SJCRH30 (cell line): ENCODE measurements at places on chromosomes 4 and X. TPM values are rescaled to one million over a fixed set of nuclear protein-coding genes. Genes with fewer than 3 reads are reported as not detected.
A peak's percentile ranks its signal among the peaks of the same experiment; 100 is the strongest.

GRCh38 chr4:116357758-116358157, 727.6 kb downstream of the TRAM1L1 start:
- no peaks in the 10 kb centered on the region for H3K36me3 ChIP-seq
- peaks cover 7% of the 10 kb centered on the region for H3K4me1 ChIP-seq
- H3K4me3 ChIP-seq = no peak overlapping the region
- H3K27ac ChIP-seq = peak overlapping the region; percentile 51
- no peaks in the 10 kb centered on the region for H3K27me3 ChIP-seq

GRCh38 chrX:131330735-131331134, 41.6 kb upstream of the IGSF1 start:
- no peaks in the 10 kb centered on the region for H3K27me3 ChIP-seq
- no peak overlapping the region for H3K27ac ChIP-seq
- no peaks in the 10 kb centered on the region for H3K4me1 ChIP-seq
- no peak overlapping the region for H3K4me3 ChIP-seq
- DNase-seq = no peak

DNA sequence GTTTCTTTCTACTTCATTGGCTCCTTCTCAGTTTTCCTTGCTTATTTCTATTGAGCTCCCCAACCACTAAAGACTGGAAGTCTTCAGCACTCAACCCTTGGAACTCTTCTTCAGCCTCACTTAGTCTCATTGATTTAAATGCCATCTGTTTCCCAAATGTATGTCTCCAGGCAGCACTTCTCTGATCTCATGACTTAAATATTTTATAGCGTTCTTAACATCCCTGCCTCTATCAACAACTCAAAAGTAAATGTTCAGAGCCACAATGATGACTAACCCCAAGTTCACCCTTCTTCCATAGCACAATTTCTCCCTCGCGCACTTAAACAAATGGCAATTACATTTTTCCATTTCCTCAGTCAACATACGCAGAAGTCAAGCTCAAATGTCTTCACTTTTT, 1393.3 kb downstream of the ARAP2 start:
- H3K4me1 ChIP-seq = no peaks in the 10 kb centered on the region
- no peaks in the 10 kb centered on the region for H3K27me3 ChIP-seq
- H3K4me3 ChIP-seq = no peak overlapping the region
- no peaks in the 10 kb centered on the region for H3K36me3 ChIP-seq

The BEX1 gene
- total RNA-seq = not detected in 2 replicates

GRCh38 chr4:155722336-155722735, 36.5 kb upstream of the GUCY1B1 start:
- DNase-seq = no peak
- H3K27ac ChIP-seq = no peak overlapping the region
- no peaks in the 10 kb centered on the region for H3K36me3 ChIP-seq

DNA sequence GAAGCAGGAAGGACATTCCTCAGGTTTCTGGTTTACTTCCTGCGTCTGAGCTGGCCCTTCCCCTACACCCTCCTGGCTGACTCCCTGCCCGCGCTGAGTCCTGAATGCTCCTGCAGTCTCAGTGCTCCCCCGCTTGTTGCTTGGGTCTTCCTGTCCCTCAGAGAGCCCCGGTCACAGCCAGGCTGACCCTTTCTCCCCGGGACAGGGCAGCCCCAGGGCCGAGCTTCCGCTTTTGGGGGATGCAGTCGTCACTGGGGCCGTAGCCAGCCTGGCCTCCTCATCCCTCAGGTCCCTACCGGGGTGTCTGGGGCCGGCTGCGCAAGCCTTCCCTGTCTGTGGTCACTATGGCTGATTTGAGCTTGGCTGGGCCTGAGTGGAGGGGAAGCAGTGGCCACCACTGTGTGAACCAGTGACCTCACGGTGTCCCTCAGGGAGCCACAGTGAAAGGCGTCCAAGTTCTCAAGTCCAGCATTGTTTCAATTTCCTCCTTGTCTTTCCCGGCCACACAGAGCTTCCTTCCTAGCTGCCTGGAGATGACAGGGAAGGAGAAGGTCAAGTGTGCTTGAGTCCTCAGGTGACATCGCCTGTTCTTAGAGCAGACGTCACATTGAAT, 34.1 kb upstream of the ASMTL start:
- no peak overlapping the region for H3K27ac ChIP-seq
- no peak overlapping the region for H3K4me3 ChIP-seq
- H3K4me1 ChIP-seq = no peaks in the 10 kb centered on the region; the same call in 1 of the 2 replicates
- H3K36me3 ChIP-seq = no peaks in the 10 kb centered on the region
- H3K27me3 ChIP-seq = no peaks in the 10 kb centered on the region
